ENCODE measurements at places on chromosomes 4 and X.

GRCh38 chrX:68304602-68305001 lies 128.7 kb downstream of the OPHN1 start:
- DNase-seq, result no peak

DNA sequence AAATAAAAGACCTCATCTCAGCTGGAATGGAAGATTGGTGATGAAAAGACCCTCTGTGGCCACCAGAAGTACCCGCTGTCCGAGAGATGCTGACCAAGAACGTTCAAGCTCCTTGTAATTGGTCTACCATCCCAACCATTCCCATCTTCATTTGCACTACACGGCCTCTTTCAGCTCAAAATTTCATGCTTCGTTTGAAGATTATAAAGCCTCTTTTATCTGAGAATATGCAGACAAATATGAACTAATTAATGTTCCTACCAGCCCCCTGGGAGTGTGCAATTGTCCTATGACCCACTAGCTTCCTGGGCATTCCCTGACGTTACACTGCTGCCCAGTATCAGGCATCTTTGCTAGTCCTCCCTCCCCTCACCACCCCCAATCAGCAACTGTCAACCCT lies 583.7 kb downstream of the MID1IP1 start:
- no peak for DNase-seq

GRCh38 chr4:103892586-103892985 lies 172.8 kb upstream of the TACR3 start:
- DNase-seq, result peak; percentile 69

DNA sequence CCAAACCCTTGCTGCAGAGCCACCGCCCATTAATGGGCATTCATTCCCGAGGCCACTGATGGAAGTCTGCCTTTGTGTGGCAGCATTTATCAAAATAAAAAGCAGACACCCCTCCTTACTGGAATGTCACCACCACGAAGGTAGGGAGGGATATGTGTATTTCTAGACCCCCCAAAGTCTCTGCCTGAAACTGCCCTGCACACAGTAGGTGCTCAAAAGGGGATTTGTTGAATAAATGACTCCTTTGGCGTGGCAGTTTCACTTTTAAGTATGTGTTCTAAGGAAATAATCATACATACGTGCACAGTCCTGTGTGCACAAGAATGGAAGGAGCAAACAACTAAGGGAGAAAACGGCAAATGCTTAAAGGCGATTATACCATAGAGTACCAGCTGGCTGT lies 23.6 kb upstream of the GLOD5 start:
- DNase-seq, result no peak

GRCh38 chr4:152079543-152080293 lies 318.9 kb upstream of the GATB start:
- DNase-seq, result no peak

GRCh38 chr4:138757432-138757831 lies 258.1 kb upstream of the NOCT start:
- no peak for DNase-seq

- DNase-seq, result no peak
These were observed 23.3 kb upstream of the GUCY1B1 start for GRCh38 chr4:155735496-155735895.

GRCh38 chr4:158861281-158861680 lies 92.5 kb downstream of the FNIP2 start:
- DNase-seq, result no peak

GRCh38 chr4:80156410-80156809 lies 40.9 kb upstream of the PRDM8 start:
- DNase-seq, result no peak

DNA sequence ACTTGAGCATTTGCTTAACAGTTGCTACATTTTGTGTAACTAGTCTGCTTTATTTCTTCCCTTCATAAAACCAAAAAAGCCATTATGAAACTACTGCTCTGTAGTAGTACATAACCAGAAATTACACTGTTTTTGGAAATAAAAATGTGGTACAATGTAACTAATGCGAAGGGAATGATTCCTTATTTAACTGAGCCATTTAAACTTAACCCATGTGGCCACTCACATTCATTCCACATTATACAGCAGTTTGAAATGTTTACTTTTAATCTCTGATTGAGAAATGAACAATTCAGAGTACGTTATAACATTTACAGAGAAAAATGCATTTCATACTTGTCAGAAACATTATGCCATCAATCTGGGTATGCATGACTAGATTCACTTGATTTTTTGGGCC lies 94.2 kb downstream of the NYX start:
- peak; percentile 36 for DNase-seq

- no peak for DNase-seq
These were observed 37.4 kb downstream of the ADGRA3 start for GRCh38 chr4:22478426-22478825.

DNA sequence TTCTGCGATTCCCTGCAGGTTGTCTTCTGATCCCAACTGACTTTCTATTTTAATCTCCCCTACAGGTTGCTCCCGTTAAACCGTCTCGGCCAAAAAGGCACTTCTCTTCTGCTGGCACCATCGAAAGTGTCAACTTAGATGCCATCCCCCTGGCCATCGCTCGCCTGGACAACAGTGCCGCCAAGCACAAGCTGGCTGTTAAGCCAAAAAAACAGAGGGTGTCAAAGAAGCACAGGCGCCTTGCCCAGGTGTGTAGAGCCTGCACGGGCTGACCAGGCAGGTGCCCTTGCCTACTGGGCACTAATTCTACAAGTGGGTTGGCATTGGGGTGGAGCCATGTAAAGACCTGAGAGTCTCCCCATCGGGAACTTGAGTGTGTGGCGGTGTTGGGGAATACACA lies 74.2 kb downstream of the AASDH start:
- no peak for DNase-seq

DNA sequence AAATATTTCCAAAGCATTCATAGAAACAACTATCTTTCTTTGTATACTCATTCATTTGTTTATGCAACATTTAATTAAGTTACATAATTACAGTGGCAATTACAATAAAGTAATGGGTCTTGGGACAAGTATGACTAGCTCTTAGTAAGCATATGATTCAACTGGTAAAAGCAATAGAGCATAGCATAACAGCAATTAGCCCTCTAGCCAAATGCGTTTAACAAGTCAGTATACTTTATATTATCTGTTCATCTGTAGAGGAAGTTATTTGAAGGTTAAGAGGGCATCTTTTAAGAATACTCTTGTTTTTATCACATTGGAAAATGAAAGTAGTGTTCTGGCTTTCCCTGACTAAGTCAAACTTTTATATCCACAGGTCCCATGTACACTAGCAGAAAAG lies 198.1 kb upstream of the UGT8 start:
- peak; percentile 13 for DNase-seq

DNA sequence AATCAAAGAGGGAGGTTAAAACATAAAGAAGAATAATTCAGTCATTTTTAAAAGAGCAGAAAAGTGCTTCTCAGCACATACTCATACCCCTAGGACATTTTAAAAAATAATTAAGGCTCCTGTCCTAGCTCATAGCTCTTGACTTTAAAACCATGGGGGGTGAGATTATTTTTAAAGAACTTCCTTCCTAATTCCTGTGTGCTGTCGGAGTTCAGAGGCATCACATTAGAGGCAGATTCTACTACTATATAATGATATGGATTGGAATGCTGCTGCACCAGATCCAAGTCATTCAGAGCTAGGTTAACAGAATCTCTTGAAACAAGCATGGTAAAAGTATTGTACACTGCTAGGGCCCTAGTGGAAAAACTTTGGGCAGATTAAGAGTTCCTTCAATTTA lies 456.5 kb upstream of the ADGRL3 start:
- DNase-seq, result no peak

- DNase-seq, result no peak
These were observed 2384.1 kb downstream of the PCDH7 start for GRCh38 chr4:33104273-33104672.

DNA sequence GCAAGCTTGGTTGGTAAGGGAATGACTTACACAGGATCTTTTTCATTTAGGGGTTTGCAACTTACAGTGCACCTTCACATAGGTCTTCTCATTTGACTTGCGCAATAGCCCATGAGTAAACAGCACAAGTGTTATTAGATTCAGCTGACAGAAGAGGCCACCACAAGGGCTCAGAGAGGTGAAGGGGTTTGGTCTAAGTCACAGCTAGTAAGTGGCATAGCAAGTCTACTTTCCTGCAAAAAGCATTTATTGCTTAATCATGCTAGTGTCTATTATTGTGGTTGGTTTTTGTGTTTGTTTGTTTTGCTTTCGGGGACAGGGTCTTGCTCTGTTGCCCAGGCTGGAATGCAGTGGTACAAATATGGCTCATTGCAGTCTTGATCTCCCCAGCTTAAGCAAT lies 83.3 kb downstream of the SPRY1 start:
- no peak for DNase-seq

DNA sequence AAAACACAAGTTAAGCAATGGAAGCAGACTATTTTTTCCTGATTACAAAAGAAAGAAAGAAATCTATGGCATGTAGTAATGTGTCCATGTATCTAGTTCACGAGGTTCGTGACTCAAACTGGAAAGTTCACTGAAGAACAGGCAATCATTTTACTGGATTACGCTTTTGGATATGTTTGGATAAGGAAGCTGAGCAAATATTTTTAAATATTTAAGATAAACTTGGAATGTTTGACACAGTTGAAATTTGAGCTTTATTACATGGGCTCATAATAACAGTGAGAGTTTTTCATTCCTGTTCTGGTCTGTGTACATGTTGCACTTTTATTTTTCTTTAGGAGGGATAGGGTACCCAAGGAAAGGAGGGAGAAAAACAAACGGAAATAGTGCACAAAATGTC lies 244.2 kb upstream of the GK2 start:
- DNase-seq, result peak; percentile 41

DNA sequence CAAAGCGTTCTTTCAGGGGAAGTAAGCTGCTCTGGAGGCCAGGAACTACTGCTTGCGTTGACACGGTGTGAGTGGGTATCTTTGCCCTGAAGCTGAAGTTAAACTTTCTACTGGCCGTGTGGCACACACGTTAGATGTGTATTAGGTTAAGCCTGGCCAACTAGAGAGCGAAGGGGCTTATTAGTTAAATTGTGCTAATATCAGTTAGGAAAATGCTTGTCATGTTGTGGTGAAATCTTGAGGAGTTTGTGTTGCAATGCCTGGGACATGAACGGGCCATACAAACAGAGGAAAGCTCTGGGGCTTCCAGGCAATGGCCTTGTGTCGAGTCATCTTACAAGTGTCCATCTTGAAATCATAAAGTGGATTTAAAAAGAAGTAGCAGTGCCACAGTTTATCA lies 62.6 kb downstream of the NSUN7 start:
- no peak for DNase-seq

- no peak for DNase-seq
These were observed 35.9 kb upstream of the AP1S2 start for GRCh38 chrX:15890463-15890862.

DNA sequence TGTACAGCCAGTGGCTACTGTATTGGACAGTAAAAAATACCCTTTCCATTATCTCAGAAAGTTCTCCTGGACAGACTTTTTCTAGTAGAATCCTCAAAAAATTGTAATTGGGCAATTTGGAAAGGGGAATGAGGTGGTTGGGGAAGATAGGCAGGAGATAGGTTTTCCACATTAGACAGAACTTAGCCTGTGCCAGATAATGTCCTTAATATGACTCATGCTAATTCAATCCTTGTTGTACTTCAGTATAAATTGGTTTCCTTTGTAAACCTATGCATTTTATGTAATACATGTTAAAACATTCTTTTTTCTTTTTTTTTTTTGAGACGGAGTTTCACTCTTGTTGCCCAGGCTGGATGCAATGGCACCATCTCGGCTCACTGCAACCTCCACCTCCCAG lies 8.9 kb downstream of the EIF4E start:
- DNase-seq, result no peak

DNA sequence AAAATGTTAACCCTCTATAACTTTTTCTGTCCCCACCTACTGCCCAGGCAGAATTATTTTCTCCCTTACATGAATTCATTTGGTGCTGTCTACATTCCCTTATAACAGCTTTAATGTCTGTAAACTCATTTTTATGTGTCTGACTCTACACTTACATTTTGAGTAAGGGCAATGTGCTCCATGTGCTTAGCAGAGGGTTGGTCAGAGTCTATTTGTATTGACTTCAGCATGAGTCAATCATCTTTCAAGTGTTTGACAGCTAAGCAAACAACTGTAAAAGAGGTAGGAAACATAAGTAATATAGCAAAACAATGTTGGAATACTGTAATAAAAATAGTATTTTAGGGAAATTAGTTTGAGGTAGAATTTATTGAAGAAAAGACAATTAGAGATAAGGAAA lies 6.3 kb downstream of the IL15 start:
- DNase-seq, result no peak

DNA sequence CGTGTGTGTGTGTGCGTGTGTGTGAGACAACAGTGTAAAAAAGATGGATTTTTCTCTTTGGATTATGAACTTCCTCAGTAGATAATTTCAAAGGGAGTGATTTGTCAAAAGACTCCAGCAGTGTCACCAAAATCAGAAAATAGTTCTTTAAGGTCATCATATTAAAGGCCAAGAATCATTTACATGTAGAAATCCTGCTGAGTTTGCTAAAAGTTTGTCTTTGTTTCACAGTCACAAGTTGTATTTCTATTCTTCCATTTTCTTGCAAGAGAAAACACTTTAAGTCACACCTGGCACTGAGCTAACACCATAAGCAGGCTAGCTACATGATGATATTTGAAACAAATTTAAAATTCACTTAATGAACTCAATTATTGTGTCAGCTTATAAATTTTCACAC lies 222.7 kb downstream of the PACRGL start:
- DNase-seq, result no peak

DNA sequence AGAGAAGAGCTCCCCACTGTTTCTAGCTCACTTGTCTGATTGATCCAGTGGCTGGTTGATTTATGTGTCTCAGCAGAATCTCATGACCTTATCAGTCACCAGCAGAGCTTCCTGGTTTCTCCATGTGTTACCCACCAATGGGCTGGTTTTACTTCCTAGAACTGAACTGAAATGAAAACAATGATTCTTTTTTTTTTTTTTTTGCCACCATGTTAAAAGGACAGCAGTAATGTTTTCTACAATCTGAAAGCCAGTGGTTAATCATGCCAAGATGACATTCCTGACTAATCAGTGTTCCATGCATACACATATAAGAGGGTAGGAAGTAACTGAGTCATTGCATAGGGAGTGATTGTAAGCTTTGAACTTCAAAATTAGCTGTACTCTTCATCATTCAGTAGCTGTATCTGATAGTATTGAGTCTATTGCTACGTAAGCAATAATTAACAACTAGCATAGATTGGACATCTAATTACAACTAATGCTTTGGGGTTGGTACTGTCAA lies 67.7 kb downstream of the SLC4A4 start:
- peak; percentile 54 for DNase-seq

- peak; percentile 56 for DNase-seq
These were observed 538 bp downstream of the STBD1 start for GRCh38 chr4:76306882-76307659.

DNA sequence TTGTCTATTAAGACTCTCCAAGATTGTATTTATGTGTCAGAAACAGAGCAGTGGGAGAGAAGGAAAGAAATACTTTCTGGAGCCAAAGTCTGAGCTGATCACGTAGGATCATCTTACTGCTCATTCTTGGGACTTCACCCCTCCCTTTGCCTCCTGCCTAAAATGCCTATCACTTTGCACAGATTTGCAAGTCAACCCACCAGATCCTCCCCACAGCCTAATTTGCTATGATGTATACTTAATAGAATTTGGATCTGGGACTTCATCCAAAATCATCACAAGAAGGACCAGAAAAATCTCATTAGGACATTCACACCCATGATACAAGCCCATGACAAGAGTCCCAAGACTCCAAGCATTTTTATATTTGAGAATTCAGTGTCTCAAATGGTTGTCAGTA lies 290.2 kb downstream of the FBXW7 start:
- no peak for DNase-seq

GRCh38 chr4:37860266-37860665 lies 30.6 kb upstream of the TBC1D1 start:
- DNase-seq, result no peak
